ENCODE measurements at places on chromosomes 16 and 17. TPM values are rescaled to one million over a fixed set of nuclear protein-coding genes. Genes with fewer than 3 reads are reported as not detected.

Gene NGFR
- 0.11 TPM for polyA plus RNA-seq

GRCh38 chr16:1816396-1817275 is 10.0 kb downstream of the HAGH start:
- H3K4me1 ChIP-seq: peaks cover 4% of the 10 kb centered on the region
- no peak overlapping the region for H3K27ac ChIP-seq
- no peaks in the 10 kb centered on the region for H3K27me3 ChIP-seq
- no peak for DNase-seq
- peaks cover 15% of the 10 kb centered on the region for H3K36me3 ChIP-seq

- no peaks in the 10 kb centered on the region for H3K36me3 ChIP-seq
- H3K27ac ChIP-seq: no peak overlapping the region
- H3K4me1 ChIP-seq: peaks cover 12% of the 10 kb centered on the region
- DNase-seq: no peak
- no peak overlapping the region for H3K4me3 ChIP-seq
- no peaks in the 10 kb centered on the region for H3K27me3 ChIP-seq
These were observed 210.2 kb downstream of the CCDC182 start for GRCh38 chr17:57534863-57535248.

GRCh38 chr17:5410594-5411272 is 8.7 kb downstream of the NUP88 start:
- no peak for DNase-seq
- H3K4me3 ChIP-seq: no peak overlapping the region
- peaks cover 6% of the 10 kb centered on the region for H3K4me1 ChIP-seq
- H3K27me3 ChIP-seq: no peaks in the 10 kb centered on the region

- DNase-seq: no peak
- H3K27ac ChIP-seq: no peak overlapping the region
- peaks cover 6% of the 10 kb centered on the region for H3K4me1 ChIP-seq
- no peak overlapping the region for H3K4me3 ChIP-seq
- no peaks in the 10 kb centered on the region for H3K27me3 ChIP-seq
These were observed 145.6 kb upstream of the MYOCD start for GRCh38 chr17:12519956-12520594.

Data from IMR-90 (cell line).